ENCODE measurements at places on chromosomes 4 and X. TPM values are rescaled to one million over a fixed set of nuclear protein-coding genes. Genes with fewer than 3 reads are reported as not detected.

MAGEA2B gene
- not detected for total RNA-seq

GRCh38 chrX:72019487-72019886 is 108.8 kb downstream of the NHSL2 start:
- DNase-seq, result no peak

GRCh38 chrX:71091263-71091662 is 4.4 kb upstream of the FOXO4 start:
- DNase-seq, result no peak

ADH7 gene
- not detected for total RNA-seq

- no peak for DNase-seq
Observed at GRCh38 chrX:7233580-7234406, 85.8 kb upstream of the PUDP start.
